Muscle of back (tissue), 13 donors: ENCODE measurements at places on chromosomes 6 and 20. TPM values are rescaled to one million over a fixed set of nuclear protein-coding genes. Genes with fewer than 3 reads are reported as not detected.

DNA sequence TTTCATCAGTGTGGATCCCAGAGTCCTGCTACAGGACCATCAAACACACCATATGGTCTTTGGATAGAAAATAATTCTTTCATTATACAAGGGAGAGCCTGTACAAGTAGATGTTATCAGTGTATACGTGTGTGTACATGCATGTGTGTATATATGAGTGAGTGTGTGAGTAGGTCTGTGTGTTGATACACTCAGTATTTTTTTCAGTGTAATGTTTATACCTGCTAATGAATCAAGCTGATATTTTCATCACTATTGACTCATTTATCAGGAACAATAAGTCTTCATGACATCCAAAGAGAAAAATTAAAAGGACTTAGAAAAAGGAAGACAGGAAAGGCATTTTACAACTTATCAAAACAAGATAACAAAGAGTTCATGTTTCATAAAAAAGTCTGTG is 66.5 kb downstream of the EPM2A start:
- DNase-seq, result no peak

DNA sequence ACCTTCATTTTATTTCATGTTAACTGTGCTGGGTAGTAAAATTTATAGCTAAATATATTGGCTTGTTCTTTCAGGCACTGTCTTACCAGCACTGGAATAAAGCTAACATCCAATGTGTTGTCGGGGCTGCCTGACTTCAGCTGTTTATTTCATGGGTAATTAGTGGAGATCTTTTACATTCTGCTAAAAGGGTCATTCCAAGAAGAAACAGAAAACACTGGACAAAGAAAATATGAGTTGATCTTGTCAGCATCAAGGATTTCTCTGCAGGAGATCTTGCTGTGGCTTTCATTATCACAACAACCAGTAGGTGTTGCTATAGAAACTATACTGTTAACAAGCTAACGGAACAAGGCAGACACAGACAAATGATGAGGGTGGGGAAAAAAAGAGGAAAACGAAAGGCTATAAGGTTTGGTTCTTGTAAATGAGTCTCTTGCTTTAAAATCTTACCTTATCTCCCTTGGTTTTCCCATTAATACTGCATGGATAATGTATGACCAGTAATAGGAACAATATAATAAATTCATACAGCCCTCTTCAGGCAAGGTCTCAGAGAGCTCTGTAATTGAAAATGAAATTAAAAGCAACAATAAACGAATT is 206.8 kb downstream of the SIM1 start:
- peak; percentile 54 for DNase-seq

The FOXC1 gene
- 1.8 TPM for polyA plus RNA-seq

The HSF2 gene
- polyA plus RNA-seq, result 28.4 TPM

The CDH22 gene
- 0.40 TPM for polyA plus RNA-seq

GRCh38 chr20:10094566-10095173 is 59.9 kb downstream of the ANKEF1 start:
- no peak for DNase-seq

DNA sequence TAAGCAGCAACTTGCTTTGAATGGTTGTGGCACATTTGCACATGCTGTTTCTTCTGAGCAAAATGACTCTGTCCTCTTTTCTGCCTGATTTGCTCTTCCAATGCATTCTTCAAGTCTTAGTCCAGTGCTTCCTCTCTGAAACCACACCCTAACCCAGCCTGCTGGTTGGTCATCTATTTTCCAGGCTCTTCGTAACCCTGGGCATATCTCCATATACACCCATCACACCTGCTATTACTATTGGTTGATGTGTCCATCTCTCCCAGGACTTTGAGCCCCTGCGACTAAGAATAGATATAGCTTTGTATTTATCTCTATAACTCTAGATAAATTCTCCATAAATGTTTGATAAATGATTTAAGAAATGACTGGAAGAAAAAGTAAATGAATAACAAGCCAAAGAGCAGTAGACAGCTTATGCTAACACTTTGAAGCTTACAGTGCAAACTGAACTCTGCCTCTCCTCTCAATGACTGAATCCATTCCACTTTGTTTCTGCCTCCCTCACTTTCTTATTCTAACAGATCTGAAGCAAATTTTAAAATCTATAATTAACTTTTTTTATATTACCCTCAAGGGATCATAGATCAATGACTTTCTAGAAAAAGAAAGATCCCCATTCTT is 59.7 kb upstream of the NT5E start:
- no peak for DNase-seq

- no peak for DNase-seq
Measured at GRCh38 chr6:38116248-38116647, 296.7 kb downstream of the ZFAND3 start.

GRCh38 chr6:67252663-67253062 is 1382.4 kb upstream of the ADGRB3 start:
- no peak for DNase-seq

DNA sequence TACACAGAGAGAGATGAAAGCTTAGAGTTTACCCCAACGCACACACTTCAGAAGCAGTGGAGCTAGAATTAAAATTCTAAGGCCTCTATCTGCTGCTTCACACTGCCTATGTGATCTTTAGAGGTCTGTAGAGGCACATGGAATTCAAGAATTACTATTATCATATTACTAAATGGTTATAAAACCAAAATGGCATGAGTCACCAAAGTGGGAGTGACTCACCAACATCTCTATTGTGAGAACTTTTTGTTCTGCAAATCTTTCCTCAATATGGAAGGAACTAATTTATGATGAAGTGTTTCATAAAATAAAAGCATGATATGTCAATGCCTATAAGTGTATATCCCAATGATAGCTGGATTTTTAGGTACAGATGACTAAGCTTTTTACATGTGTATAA is 28.5 kb upstream of the TMEM244 start:
- DNase-seq, result no peak

DNA sequence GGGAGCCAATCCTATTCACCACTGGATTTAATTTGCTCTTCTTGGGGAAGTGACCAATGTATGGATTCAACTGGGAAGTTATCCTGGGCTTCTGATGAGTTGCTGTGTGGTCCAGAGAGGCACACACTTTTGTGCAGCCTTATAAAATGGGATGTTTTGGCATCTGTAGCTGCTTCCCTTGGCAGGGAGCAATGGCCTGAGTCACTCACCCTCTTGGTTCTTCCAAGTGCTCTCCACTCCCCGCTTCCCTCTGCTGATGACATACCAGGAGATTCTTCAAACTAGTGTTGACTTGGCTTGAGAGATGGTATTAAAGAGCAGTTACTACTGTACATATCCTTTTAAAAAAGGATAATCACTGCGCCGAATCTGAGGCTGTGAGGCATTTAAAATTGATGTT is 105.8 kb downstream of the JARID2 start:
- peak; percentile 45 for DNase-seq

GRCh38 chr6:118746145-118746824 is 94.9 kb upstream of the CEP85L start:
- DNase-seq, result peak; percentile 81

The CST2 gene
- polyA plus RNA-seq, result not detected

DNA sequence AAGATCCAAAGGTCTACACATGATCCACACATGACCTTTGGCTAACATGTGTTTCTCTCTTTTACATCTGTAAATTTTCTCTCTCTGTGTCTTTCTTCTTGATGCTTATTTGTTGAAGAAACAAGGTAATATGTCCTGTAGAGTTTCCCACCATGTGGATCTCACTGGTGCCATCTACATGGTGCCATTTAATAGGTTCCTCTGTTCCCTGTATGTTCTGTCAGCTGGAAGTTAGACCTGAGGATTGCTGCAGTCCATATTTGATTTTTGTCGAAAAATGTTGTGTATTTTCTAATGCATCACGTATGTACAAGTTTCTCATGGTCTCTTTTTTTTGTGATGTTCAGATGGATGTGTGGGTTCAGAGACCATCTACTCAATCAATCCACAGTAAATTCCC is 30.0 kb downstream of the FOXA2 start:
- DNase-seq, result no peak

The MOXD1 gene
- 21.7 TPM for polyA plus RNA-seq

DNA sequence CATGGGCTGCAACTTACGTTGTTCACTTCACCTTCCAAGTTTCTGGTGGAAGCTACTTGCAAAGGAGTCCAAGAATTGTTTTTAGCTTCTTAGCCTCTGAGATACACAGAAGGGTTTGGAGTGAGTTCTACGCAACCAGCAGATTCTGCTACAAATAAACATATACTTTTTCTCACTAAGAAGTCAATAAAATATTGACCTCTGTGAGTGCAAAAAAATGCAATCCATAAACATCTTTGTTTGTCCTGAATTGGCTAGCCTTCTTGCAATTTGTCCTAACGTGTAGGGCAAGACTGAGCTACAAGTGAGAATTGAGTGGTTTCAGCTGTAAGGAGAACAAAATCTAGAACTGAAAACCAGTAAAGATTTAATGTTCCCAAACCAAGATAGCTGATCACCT is 26.2 kb upstream of the E2F3 start:
- DNase-seq, result no peak

DNA sequence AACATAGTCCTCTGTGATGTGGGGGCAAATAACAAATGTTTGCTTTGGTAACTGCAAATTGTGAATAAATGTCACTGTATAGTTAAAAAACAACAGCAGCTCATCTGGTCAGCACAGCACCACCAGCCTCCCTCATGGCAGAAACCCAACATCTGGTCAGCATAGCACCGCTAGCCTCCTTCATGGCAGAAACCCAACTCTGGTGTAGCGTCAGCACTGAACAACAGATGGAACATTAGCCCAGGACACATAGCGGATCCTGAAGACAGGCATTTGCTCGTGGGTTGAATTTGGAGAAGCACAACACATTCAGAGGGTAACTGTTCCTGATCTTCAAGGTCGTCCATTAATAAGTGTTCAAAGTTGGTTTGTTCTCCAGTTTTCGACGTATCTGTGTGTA is 265.9 kb downstream of the DLL1 start:
- peak; percentile 86 for DNase-seq

DNA sequence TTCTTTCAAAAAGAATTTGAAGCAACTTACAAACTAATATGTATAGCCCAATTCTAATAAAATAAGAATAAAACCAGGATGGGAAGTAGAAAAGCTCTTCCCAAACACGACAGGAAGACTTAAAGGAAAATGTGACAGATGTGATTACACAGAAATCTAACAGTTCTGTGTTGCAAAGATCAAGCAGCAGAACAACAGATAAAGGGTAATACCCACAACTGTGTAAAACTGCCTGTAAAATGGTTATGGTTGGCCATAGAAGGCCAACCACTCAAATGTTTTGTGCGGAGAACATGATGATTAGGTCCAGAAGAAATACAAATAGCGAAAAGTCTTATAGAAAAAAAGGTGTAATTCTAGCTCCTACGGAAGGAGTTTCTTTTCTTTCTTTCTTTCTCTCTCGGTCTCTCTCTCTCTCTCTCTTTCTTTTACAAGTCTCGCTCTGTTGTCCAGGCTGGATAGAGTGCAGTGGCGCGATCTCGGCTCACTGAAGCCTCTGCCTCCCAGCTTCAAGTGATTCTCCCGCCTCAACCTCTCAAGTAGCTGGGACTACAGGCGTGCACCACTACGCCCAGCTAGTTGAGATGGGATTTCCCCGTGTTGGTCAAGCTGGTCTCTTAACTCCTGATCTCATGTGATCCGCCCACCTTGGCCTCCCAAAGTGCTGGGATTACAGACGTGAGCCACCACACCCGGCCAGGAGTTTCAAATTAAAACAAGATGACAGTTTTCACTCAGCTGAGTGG is 128.5 kb downstream of the QRSL1 start:
- no peak for DNase-seq

DNA sequence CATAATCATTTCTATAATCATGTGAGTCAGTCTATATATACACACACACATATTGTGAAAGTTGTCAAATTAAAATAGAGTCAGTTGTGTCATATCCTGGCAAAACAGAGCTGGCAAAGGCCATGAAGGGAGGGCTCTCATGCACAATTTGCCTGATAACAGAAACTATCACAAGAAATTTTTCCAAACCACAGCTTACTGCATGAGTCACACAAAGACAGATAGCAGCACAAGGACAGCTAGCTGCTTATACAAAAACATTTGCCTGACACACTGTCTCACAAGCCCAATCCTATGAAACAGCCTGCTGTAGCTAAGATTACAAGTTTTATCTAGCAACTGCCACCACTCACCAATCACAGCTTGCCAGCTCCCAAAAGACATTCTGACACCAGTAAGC is 848.5 kb upstream of the MAN1A1 start:
- DNase-seq, result no peak

GRCh38 chr6:107550906-107551305 is 61.0 kb downstream of the SOBP start:
- DNase-seq, result no peak

DNA sequence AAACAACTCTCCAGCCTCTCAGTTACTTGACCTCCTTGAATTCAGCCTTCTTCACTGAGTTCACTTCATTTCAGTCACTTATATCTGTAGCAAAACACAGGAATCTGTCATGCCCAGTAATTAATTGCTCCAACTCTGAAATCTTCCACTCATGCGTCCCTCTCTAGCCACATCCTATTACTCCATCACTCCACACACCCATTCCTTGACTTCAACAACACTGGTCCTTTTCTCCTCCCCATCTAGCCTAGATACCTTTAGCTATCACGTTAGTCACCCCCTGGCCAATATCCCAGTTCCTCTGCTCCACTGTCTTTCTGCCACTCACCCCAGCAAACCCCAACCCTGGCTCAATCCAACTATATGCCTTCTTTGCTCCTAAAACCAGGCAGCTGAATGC is 7.7 kb downstream of the ZHX3 start:
- no peak for DNase-seq

- peak; percentile 86 for DNase-seq
Measured at GRCh38 chr20:16485401-16485800, 87.8 kb downstream of the KIF16B start.

DNA sequence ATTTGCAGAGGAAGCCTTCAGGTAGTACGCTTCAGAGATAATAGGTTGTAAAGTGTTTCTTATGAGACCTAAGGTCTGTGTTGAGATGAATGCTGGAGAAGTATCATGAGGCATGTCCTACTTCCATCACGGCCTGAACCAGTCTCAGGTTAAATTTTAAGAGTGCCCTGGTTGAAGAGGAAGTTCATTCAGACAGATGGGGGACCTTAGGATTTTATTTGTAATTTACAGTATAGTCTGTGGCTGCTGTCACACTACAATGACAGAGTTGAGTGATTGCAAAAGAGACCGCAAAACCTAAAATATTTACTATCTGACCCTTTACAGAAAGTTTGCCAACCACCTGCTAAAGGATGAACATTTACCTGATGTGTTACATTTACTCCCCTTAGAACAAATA is 70.9 kb downstream of the UST start:
- DNase-seq, result no peak

DNA sequence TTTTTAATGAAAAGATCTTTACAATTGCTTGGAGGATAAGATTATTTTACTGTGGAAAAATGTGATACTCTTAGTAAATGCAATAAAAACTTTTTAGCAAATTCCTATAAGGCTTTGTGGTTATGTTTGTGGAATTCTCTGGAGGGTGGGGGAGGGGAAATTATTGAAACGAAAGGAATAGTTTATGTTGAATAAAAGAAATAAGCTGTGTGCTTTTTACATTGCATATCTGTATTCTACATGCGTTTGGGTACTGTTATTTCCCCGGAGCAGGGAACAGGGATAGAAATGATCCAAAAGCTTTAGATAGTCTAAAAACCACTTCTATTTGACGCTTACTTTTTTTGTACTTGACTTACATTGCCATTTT is 143.8 kb downstream of the SLC16A10 start:
- DNase-seq, result peak; percentile 10

The MARCKS gene
- 271 TPM for polyA plus RNA-seq

The PPIL4 gene
- polyA plus RNA-seq, result 30.6 TPM
